ENCODE measurements at places on chromosomes 13 and 19.

DNA sequence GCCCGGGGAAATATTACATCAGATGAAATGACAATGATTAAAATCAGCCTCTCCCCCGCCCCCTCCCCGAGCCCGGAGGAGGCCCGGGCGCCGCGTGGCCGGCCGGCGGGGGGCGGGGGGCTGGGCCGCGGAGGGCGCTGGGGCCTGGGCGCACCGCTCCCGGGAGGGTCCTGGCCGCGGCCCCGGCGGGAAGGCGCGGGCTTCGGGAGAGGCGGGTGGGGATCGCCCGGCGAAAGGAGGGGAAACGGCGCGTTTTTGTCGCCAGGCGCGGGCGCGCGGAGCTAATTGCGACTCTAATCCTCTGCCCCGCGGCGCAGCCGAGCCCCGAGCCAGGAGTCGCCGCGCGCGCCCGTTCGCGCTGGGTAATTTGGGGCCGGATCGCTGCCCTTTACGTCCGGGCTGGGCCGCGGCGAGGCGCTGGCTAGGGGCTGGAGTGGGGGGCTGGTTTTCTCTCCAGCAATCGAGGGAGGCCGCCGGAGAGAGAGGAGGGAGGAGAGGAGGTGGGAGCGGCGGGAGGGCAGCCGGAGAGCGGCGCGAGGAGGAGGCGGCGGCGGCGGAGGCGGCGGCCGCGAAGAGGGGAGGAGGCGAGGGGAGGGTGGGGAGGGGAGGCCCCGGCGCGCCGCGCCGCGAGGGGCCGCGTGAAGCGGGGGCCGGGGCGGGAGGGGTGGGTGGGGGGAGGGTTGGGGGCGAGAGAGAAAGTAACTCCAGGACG, at the start of gene KCTD15:
TSS of gene KCTD15 (plus strand) at position 707 of the 712 bp plus-strand sequence. CDS start 3,585 bp downstream, outside the sequence.
- DNase-seq, result no peak

DNA sequence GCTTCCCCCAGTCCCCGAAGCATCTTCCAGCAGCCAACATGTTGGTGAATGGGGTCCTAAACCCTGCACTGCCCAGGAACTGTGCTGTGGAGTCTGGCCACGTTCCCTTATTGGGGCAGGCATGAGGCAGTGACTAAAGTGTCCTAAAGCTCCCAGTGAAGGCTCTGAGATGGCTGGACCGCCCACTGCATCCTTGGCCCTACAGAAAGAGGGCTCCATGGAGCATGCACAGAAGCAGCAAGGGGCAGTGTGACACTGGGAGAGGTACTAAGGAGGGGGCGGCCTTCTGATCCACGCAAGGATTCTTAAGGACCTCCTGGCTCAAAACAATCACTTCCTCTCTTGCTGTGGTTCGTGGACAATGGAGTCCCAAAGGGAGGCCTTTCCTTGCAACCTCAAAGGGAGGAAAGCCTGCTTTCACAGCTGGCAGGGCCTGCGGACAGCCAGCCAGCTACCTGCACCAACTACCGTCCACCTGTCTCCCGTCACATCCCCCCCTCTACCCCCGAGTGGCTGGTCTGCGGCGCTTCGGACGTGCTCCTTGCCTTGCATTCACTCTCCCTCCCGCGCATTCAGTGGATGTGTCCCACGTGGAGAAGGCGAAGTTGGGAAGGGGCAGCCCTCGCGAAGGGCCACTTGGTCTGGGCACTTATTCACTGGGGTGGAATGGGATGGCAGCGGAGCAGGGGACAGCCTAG, 63.9 kb upstream of the STARD13 start:
- no peak for DNase-seq

GRCh38 chr13:86080340-86080995, 281.2 kb upstream of the SLITRK6 start:
- no peak for DNase-seq

GRCh38 chr19:46976845-46977320, 42.8 kb upstream of the NPAS1 start:
- DNase-seq, result no peak

GRCh38 chr19:16901491-16902175, 12.8 kb downstream of the F2RL3 start:
- DNase-seq, result no peak

GRCh38 chr19:31149441-31149941, 199.7 kb downstream of the TSHZ3 start:
- no peak for DNase-seq

DNA sequence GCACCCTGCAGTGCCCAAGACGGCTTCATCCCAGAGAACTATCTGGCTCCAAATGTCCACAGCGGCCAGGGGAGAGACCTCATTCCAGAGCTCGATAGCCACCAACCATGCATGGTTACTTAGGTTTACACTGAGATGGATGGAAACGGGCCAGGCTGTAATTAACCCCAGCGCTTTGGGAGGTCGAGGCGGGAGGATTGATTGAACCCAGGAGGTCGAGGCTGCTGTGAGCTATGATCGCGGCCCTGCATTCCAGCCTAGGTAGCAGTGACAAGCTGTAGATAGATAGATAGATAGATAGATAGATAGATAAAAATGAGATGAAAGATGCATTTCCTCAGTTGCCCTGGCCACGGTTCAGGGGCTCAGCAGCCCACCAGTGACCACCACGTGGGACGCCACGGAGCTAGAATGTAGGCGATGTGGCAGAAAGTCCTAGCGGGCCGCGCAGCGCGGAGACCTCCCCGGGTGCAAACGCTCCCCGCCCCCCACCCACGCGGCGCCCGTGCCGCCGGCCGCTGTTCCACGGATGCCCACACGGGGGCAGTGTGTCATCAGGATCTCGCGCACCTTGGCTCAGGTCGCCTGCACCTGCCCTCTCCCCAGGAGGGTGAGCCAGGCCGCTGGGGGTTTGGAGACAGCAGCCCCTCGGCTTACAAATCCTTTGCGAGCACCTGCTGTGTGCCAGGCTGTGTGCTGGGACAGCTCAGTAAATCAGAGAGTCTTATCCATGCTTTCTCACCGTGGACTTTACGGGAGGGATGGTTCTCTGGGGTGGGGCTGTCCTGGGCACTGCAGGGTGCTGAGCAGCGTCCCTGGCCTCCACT, 13.5 kb upstream of the TLE5 start:
- DNase-seq, result peak; percentile 76

GRCh38 chr19:50203281-50204080, at the start of gene MYH14:
Gene MYH14 (plus strand): TSS chr19:50203622. CDS start chr19:50210366, 6,744 bp downstream.
- DNase-seq, result no peak

DNA sequence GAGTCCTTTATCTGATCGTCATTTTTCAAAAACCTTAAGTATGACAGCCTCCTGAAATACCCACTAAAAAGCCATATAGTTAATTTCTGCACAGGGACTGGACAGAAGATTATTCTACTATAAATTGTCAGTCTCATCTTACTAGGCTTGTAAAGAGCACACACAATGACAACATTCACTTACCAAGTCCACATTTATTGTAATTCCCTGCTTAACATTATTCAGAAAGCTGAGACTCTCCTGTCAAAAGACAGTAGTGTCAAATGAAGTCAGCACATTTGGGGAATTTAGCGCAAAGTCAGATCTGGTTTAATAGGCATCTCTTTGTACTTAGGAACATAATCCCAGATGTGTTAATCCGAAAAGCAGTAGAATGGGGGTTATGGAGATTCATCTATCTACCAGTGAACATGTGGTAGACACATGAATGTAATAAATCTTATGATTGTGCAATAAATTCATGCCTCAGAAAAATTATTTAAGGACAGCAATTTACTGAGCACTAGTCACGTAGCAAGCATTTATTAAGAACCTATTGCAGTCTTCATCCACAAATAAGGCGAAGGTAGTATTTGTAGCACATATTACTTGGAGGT, 224.6 kb upstream of the GPC6 start:
- DNase-seq, result no peak

DNA sequence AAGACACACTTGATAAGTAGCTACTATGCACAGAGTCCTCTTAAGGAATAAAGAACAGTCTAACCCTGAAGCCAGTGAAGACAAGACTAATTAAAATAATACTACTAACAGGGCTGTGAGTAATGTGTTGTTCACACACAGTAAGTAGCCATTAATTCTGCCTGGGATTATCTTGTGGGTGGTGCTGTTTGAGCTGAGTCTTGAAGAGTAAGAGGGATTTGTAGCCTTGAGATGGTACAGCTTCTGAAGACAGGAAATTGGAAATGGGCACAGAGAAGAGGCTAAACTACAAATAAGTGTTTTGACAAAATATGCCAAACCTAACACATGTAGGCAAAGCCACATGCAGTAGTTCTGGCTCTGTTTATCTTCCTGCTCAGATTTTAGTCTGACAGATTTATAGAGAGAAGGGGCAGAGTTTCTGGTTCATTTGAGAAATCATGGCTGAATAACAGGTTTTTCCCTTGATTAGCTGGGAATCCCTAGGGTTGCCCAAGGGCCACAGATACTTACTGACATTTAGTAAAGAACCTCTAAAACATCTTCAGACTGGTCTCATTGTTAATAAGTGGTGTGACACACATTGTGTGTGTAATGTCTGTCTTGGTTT, 38.0 kb downstream of the ITGBL1 start:
- DNase-seq, result no peak

GRCh38 chr13:51066091-51066831, 44.8 kb downstream of the C13orf42 start:
- DNase-seq, result no peak

DNA sequence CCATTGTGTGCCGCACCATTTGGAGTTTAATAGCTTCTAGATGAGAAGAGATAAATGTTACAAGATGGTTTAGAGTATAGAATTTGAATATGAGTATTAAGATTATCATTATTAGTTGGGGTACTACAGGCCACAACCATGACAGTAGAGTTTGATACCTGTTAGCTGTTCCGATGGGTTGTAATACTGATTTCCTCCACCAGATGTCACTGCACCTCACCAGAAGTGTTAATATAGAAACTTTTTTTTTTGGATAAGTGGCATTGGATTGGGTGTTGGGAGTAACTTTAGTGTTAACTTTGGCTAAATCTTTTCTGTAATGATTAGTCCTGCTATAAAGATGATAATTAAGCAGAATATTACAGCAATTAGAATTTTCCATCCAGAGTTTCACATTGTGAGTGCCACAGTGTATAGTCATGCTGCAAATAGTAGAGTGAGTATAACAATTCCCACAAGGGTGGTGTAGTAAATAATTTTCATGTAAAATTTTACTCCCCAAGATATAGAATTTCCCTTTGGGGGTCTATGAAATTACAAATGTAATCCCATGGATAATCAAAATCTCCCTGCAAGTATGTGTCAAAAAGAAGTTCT, 56.3 kb downstream of the PSG3 start:
- DNase-seq, result no peak

DNA sequence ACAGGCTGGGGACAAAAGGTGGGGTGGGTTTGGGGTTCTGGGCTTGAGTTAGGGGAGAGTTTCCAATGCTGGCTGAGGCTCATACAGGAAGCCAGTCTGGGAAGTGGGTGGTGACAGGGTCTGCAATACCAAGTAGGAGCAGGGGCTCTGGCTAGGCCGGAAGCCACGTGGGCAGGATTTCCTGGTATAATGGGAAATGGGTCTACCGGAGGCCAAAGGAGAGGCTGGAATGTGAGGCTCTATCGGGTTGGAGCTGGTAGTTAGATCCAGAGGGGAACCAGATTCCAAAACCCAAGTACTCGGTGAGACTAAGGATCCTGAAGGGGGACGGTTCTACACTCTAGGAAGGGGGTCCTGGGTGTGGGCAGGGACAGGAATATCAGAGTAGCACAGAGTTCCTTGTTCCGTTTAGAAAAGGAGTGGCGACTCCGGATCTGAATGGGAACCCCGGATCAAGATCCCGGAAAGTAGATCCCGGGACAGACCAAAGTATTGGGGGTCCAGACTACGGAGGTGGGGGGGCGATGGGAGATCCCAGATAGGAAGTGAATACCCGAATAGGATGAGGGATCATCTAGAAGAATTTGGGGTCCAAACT, 802 bp downstream of the CDC37 start:
- no peak for DNase-seq

- no peak for DNase-seq
These were observed 14.7 kb downstream of the DNASE2 start for GRCh38 chr19:12866416-12867119.

DNA sequence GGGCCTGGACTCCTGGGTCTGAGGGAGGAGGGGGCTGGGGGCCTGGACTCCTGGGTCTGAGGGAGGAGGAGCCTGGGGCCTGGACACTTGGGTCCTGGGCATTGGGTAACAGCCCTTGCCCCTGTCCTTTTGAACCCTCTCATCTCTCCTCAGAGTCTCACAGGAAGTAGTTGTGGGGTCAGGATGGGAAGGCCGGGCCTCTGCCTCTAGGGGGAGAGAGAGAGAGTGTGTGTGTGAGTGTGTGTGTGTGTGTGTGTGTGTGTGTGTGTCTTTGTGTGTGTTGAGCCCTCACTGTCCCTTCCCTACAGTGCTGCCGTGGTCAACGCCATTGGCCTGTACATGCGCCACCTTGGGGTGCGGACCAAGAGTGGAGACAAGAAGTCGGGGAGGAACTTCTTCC, 10.9 kb downstream of the ARHGEF1 start:
- DNase-seq, result no peak

GRCh38 chr19:6271721-6272410, 7.9 kb downstream of the MLLT1 start:
- DNase-seq, result no peak

- DNase-seq, result no peak
These were observed 45.8 kb upstream of the RCBTB2 start for GRCh38 chr13:48578516-48579164.

DNA sequence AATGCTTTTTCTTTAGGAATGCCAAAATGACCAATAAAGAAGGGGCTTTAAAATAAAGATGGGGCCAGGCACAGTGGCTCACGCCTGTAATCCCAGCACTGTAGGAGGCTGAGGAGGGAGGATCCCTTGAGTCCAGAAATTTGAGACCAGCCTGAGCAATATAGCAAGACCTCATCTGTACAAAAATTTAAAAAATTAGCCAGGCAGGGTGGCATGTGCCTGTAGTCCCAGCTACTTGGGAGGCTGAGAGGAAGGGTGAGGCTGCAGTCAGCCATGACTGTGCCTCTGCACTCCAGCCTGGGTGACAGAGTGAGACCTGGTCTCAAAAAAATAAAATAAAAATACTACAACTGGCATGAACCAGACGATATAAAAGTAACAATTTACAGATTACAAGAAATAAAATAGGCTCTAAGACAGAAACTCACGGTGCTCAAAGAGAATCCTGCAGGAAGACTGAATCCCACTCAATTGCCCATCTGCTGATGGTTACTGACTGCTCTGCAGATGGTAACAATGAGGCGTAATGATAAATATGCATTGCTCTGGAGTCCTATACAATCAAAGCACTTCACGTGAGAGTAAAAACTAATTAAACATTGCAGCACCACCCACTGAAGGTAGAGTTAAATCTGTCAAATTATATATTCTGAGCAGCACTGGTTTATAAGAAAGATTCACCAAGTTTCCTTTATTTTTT, 93.2 kb downstream of the LHFPL6 start:
- no peak for DNase-seq
